ENCODE measurements at places on chromosomes 3 and 15.

GRCh38 chr3:45597171-45597570 is 2.6 kb downstream of the LIMD1 start:
- no peak for DNase-seq

- no peak for DNase-seq
Measured at GRCh38 chr15:82540055-82540983, at the start of gene RPS17. Gene RPS17 (minus strand): TSS chr15:82540457. CDS start chr15:82540428, 29 bp downstream.

GRCh38 chr3:48475188-48475587 is 28.7 kb downstream of the ATRIP start:
- no peak for DNase-seq

- DNase-seq: no peak
Measured at GRCh38 chr15:27701014-27701413, 398.1 kb downstream of the OCA2 start.

DNA sequence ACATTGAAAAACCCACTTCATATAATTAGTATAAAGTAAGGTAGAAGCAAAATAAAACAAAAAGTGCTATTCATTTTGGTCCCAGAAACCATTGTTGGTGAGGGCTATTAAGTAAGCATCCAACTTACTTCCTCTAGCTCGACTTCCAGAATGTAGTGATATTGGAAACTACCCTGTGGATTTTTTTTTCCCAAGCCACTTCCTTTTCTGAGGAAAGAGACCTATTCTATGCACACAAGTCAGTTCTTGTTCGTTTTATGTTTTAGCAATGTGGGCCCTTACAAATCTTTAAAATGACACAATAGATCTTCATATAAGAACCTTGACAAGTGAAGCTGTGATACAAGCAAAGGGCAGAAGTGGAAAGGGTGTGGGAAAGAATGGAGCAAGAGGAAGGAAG is 402.0 kb upstream of the TBL1XR1 start:
- DNase-seq: no peak

GRCh38 chr15:95594496-95594895 is 736.0 kb upstream of the NR2F2 start:
- no peak for DNase-seq

DNA sequence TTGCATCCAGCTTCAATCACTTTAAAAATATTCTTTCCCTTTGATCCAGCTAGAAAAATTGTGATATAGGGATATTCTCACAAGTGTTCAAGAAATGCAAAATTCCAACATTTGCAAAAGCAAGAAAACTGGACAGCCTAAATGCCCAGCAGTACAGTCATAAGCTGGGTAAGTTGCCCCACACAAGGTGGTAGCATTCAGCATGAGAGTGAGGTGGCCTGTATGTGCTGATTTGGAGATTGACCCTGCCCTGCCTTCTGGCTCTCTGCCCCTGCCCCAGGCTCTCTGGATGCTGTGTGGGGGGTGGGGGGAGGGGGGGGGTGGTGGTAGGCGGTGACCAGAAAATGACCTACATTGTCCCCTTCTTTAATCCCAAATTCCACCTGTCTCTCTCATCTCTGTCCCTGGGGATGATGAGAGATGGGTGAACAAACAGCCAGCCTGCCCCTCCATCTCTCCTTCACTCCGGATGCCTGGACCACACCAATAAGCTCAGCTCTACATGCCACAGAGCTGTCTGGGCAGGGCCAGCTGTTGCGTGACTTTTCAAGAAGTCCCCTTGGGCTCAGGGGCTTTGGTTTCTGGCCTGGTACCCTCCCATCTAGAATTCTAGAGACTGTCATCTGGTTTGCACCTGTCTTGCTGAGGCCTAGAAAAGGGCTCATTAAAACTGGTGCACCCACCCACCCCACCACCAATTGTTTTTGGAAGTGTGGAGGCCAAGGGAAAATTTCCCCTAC is 42.2 kb downstream of the SLC28A1 start:
- DNase-seq: no peak

GRCh38 chr3:89449086-89449485 is 341.7 kb downstream of the EPHA3 start:
- no peak for DNase-seq

DNA sequence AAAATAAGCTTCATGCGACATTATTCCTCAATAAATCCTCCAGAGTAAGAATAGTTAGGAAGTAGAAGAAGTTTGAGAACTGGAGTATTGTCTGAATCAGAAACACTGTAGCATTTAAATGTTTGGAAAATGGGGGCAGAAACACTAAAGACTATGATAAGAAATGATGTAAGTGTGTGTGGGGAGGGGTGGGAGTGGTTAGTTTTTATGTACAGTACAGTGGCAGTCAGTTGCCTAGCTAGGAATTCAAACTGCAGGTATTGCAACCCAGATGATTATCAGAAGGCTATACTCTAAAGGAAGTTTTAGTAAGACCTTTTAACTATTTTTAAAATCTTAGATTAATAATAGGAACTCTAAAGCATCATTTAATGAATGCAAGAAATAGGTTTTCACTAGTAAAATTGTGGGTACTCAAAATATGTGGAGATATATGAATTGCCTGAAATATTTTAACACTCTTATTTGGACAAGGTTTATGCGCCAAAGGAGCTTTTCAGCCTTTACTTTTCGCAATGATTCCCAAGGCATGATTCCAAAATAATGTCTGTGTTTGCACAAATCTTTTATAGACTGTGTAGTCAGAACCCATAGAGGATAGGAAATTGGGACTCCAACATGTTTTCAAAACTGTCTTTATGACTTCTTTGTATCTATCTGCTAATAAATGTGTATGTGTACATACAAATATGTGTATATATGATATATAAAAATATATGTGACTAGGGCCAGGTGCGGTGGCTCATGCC is 8.0 kb upstream of the CCDC50 start:
- DNase-seq: no peak

DNA sequence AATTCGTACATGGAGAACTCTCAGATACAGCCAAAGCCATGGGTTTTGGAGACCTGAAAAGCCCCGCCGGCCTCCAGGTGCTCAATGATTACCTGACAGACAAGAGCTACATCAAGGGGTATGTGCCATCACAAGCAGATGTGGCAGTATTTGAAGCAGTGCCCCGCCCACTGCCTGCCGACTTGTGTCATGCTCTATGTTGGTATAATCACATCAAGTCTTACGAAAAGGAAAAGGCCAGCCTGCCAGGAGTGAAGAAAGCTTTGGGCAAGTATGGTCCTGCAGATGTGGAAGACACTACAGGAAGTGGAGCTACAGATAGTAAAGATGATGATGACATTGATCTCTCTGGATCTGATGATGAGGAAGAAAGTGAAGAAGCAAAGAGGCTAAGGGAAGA is 23.5 kb downstream of the MYO5A start:
- DNase-seq: no peak

DNA sequence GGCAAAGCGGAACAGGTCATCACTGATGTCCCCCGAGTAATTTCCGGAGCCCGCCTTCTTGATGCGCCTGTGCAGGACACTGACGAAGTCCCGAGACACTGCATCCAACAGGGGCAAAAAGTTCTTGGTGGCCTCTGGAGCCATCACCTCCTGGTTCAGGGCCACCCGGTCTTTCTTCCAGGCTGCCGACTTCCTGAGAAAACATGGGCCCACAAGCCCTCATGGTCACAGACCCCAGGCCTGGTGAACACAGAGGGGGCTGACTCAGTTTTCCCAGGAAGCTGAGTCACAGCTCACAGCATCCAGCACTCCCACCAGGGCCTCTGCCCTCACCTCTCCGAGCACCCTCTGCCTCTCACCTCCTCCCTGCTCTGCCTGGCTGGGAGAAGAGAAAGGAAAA is 22.4 kb downstream of the CYP11A1 start:
- no peak for DNase-seq

GRCh38 chr3:99246010-99246654 is 344.6 kb upstream of the DCBLD2 start:
- no peak for DNase-seq

Data from NCI-H1436 (cell line).